ENCODE measurements at places on chromosomes 7 and 10.

- no peak for DNase-seq
Measured at GRCh38 chr7:17233603-17234002, 64.8 kb upstream of the AHR start.

- DNase-seq, result no peak
Measured at GRCh38 chr7:96991546-96992191, 13.7 kb upstream of the DLX6 start.

DNA sequence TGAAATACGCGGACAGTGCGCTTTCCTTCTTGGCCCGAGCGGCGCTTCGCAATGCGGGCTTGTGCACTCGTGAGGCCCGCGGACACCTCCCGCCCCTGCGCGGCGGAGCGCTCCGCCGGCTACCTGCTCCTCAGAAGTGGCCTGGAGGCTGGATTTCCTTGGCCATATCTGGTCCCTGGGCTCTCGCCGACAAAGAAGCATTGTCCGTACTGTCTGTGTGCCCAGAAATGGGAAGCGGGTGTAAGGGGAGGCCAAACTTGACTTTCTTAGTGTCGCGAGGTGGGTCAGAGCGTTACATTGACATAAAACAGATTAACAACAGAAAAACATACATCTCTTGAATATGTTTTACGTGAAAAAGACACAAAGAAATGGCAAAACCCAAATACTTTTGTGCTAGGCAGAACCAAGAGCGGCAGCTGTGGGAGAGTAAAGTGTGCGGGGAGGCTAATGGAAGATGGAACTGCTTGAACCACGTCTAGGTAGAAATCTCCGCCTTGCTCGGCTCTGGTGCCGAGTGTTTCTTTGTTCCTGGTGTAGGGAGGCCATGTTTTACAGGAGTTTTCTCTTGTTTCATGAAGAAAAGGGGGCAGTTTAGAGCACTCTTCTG is 1.4 kb downstream of the LANCL2 start:
- no peak for DNase-seq

DNA sequence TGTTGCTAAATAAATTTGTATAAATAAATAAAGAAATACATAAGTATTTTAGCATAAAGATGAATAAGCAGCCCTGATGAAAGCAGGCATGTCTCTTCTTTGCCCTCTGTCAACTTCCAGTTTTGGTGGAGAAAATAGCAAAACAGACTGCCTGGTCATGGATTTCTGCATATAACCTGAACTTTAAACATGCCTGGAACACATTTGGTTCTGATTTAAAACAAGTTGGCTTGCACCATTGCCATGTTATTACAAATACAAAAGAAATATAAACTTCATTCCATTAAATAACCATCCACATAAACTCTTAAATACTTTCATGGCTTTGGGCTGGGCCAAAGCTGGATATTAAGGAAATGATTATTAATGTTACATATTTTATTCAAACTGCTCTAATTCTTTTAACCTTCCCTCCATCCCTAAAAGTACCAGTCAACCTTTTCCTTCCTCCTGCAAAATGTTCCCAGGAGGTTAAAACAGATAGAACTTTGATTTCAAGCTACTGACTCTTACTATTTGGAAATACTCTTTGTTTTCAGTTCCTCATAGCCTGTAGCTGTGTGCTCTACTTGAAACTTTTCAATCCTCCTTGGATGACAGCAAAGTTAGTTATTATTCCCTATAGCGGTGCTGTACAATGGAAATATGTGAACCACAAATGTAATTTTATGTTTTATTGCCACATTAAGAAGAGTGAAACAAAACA is 96.3 kb downstream of the BICC1 start:
- no peak for DNase-seq

DNA sequence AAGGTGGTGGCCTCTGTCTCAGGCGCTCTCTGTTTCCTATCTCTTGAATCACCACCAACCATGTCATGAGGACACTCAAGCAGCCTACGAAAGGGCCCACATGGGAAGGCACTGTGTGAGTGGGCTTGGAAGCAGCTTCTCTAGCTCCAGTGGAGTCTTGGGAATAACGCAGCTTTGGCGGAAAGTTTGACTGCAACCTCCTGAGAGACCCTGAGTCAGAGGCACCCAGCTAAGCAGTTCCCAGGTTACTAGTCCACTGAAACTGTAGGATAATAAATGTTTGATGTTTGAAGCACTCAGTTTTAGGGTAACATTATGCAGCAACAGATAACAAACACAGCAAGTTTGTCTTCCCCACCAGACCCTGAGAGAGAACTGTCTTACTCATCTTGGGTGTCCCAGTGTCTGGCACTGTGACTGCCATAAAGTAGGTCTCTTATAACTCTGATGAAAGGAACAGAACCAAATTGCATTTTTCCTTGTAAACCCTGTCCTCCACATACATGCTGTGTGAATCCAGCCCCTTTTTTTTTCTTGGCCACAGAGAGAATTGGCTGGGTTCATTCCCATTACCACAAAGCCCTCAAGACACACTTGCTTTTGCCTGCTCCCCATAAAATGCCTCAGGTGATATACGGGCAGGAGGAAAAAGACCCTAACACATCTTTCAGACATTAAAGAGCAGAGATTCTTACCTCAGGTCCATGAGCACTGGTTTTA is 185.5 kb downstream of the ZNF365 start:
- DNase-seq, result no peak

DNA sequence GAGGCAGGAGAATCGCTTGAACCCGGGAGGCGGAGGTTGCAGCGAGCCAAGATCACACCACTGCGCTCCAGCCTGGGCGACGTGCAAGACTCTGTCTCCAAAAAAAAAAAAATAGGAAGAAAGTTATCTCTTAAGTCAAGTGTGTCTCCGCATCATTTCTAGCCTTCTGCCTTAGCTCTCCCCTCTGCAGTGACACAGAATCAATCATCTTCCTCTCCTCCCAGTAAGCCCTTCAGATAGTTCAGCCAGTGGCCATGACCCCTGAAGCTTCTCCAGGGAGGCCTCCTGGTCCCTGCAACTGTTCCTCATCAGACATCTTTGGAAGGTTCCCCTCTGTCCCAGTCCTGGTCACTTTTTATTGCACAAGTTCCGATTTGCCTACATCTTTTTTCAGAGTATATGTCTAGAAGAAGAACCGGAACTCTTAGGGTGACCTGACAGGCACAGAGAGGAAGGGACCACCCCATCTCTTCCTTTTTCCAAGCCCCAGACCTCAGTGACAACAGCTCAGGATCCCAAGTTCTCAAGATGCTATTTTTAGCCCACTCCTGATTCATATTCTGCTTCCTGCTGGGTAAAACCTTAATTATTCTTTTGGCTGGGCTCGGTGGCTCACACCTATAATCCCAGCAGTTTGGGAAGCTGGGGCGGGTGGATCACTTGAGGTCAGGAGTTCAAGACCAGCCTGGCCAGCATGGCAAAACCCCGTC is 6.6 kb upstream of the RHBDD2 start:
- no peak for DNase-seq

DNA sequence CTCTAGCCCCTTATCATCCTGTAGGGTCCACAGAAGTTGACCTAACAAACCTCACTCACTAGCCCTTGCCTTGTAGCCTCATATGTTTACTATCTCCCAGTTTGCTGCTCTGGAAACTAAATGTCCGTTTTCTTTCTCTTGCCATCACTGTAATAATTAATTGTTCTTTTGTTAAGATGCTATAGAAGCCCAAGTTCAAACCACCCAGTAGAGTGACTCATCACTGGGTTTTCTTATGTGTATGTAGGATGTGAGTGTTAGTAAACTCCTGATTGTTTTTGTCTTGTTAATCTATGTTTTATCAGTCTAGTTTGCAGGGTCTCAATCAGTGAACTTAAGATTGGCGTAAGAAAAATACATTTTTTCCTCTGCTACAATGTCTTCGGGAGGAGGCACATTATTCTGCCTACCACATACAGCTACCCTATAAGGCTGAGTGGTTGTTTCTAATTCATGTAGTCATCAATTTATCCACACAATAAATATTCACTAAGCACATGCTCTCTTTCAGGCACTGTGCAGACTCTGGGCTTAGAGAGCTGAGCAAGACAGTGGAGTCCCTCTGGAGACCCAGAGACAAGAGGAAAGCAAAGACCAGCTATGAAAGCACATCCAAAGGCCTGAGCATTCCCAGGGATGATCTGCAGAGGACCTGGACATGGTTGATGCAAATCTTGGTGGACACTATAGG is 474.1 kb upstream of the AKR1E2 start:
- no peak for DNase-seq

GRCh38 chr10:132703419-132704007 is 82.4 kb downstream of the NKX6-2 start:
- DNase-seq, result no peak

DNA sequence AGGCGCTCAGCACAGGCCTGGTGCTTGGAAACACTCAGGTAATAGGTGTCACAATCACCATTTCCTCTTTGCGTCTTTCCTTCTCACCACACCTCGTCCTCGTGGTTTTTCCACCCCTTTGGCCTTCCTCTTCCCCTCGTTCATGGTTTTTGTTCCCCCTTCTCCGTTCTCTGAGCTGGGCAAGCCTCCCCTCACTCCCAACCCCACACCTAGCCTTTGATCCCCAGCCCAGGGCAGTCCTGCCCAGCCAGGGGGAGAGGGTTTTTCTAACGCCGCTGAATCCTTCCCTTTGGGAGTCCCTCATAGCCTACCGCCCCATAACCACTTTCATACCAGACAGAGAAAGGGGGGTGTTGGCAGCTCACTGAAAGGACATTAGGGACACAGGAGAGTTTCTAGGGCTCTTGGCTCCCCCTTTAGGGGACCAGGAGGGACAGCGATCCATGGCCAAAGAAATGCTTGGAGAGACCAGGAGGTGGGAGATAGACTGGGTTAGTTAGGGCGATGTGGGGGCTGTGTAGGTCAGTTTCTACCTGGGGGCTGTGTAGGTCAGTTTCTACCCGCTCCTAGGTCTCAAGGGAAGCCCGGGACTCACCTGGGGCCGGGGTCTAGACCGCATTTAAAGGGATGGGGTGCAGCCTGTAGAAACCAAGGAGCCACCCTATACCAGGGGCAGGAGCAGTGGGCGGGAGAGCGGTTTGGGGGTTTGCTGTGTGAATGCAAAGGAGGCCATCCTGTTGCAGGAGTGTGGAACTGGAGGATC is 1.4 kb downstream of the EPHB4 start:
- no peak for DNase-seq

GRCh38 chr7:106358103-106358663 is 73.4 kb upstream of the NAMPT start:
- DNase-seq, result no peak

- DNase-seq, result no peak
Measured at GRCh38 chr10:96758423-96758822, 38.1 kb upstream of the PIK3AP1 start.

GRCh38 chr10:93826355-93826754 is 67.4 kb upstream of the SLC35G1 start:
- DNase-seq, result no peak

GRCh38 chr7:95209276-95209675 is 115.1 kb downstream of the PON1 start:
- DNase-seq, result no peak

GRCh38 chr7:2812114-2812487 is 32.0 kb downstream of the GNA12 start:
- no peak for DNase-seq

- DNase-seq, result no peak
Measured at GRCh38 chr10:97868134-97868685, 18.6 kb downstream of the GOLGA7B start.

DNA sequence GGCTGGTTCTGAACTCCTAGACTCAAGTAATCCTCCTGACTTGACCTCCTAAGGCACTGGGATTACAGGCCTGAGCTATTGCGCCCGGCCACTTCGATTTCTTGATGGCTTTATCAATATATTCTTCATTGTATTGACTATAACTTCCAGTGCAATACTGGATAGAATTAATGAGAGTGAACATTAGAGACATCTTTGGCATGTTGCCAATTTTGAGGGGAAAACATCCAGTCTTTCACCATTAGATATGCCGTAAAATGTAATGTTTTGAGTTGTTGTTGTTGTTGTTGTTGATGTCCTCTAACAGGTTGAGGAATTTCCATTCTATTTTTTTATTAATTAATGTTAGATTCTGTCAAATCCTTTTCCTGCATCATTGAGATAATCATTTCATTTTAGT is 578.9 kb downstream of the ZWINT start:
- no peak for DNase-seq

DNA sequence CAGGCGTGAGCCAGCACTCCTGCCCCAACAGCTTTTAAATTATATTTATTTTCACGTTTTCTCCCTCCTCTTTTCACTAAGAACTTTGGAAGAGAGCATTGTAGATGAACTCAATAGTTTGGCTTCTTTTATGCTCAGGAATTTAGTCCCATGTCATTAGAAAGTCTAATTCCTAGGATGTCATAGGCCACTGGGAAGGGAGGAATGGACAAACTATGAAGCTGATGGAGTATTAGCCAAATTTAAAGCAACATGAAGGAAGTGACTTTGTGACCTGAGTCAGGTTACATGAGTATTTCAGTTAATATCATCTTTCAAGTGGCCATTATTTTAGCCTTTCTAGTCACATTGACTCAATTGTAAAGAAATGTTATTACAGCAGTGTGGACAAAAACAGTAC is 18.0 kb upstream of the OPN4 start:
- no peak for DNase-seq

DNA sequence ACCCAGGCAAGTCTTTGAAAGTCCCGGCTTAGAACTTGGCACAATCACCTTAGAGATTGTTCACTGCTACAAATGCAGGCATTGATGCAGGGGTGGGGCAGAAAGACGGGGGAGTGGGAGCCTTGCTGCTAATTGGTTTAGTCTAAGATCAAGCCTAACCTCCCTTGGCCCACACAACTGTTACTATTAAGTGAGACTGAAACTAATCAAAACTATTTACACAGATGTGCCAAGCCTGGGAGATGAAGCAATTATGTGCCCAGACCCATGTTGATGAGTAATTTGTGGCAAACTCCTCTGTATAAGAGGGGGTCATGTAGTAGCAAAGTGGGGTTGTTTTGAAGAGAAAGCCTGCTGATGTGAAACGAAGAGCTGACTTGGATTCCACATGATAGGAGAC is 178.2 kb upstream of the ITGB1 start:
- peak; percentile 59 for DNase-seq

- DNase-seq, result no peak
Measured at GRCh38 chr7:39527296-39527695, 38.9 kb upstream of the YAE1 start.

DNA sequence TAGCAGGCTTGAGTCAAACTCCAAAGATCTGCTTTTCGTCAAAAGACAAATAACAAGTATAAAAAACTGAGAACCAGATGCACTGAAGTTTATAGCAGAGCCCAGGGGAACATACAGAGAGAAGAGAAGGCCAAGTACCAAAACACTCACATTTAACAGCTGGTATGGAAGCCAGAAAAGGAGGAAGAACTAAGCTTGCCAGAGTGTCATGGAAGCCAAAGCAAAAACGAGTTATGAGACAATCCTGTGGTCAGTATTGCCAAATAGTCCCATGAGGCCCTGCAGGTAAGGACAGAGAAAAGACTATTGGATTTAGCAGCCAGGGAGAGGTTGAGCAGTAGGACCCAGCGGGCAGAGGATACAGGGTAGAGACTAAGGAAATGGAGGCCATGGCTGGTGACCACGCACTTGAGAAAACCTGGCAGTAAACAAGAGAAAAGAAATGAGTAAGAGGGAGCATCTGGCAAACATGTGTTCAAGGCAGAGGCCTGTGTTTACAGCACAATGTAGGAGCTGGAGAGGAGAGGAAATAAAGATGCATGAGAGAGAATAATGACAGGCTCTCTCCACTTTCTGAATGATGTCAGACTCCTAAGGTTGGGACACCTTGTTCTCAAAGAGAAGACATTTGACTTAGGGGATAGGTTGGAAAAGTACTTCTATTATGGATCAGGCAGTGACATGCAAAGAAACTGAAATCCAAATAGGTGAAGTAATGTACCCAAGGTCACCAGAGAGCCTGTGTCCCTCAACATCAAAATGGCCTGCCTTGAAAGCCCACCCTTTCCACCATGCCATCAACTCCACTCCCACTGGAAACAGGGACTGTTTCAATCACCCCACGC is 9.1 kb downstream of the CREB3L2 start:
- peak; percentile 83 for DNase-seq

Data from lower leg skin (tissue), 4 donors.